Fibroblast of villous mesenchyme (primary cell): ENCODE measurements at places on chromosomes 5 and 9. TPM values are rescaled to one million over a fixed set of nuclear protein-coding genes. Genes with fewer than 3 reads are reported as not detected.

DNA sequence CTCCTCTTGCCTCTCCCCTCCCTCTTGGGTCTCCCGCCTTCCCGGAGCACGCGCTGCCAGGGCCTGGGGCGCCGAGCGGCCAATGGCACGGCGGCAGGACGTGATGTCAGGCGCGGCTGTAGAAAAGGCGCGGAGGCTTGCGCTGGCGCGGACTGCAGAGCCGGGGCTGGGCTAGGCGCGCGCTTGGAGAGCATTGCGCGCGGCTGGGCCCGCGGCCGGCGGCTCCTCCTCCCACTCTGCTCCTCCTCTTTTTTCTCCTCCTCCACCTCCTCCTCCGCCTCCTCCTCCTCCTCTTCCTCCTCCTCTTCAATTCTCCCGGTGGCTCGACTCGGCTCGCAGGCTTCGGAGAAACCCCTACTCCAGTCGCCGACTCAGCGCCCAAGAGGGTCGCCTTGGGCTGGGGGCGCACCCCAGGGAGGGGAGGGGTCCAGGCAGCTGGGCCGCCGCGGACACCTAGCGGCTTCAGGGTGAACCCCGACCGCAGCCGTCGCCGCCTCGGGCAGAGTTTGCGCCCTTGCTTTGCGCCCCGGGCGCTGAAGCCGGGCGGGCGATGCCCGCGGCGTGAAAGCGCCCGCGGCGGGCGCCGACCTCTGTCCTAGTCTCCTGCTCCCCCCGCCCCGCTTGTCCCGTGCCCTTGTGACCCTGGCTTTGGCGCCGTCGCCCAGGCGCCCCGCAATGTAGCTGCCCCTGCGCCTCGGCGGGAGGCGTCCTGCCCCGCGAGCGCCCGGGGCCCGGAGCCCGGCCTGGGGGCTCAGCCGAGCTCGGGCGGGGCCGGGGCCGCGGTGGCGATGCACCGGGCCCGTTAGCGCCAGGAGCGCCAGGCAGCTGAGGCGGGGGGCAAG is at the start of gene LHX2:
LHX2 (plus strand) TSS at position 309 of the 842 bp plus-strand sequence. CDS start 581 bp downstream, outside the sequence.
- DNase-seq: peak; percentile 55

DNA sequence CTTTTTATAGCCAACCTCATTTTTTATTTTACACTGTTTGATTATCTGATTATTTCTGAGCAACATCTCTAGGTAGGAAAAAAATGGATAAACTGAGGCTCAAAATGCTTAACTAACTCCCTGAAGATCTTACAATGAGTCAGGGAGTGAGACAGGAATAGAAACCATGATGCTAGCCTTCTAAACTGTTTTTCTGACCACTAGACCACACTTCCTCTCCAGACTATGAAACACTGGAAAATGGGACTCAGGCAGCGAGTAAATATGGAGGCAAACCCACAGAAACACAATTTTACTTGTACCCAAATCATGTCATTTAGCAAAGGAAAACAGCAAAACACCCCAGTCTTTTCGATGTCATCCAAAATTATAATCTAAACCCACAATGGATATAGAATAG is 129.9 kb upstream of the ANKH start:
- DNase-seq: no peak

DNA sequence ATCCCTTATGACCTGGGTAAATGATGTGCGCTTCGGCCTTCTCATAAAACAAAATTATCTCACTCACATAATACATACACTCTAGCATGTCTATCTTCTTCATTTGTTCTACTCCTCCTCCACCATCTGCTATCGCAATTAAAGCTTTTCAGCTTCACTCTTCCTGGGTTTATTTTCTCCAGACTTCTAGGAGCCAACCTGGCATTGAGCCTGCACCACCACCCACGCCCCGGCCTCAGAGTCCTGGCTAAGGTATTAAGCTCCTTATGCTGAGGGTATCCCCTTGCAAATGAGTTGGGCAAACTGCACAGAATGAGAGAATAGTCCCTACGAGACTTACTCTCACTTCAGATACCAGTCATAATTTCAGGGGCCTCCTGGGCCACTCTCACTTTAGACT is 236.1 kb upstream of the CDH12 start:
- no peak for DNase-seq

DNA sequence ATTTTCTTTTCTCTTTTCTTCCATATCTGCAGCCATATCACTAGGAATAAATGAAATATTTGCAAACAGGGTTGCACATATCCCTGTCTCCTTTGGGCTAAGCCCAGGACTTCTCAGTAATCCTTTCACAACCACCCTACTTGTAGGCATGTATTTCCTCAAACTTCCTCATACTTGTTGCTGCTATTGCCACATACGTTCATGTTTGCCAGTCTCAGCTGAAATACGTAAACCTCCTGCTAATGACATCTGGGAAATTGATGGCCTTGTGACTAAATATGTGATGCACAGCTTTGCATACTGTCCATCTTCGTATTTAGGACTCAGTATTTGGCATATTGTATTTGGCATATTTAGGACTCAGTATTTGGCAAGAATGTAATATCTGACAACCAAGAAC is 224.6 kb downstream of the PLK2 start:
- peak; percentile 58 for DNase-seq

- peak; percentile 58 for DNase-seq
Observed at GRCh38 chr9:104987743-104988142, 59.8 kb upstream of the ABCA1 start.

RANBP3L gene
- total RNA-seq: 0.32 and 1.3 TPM in 2 replicates

FOXD4L5 gene
- under 0.01 TPM in 1 of 2 replicates, not detected in the other for total RNA-seq

BTNL3 gene
- not detected in 2 replicates for total RNA-seq
